ENCODE measurements at places on chromosomes 5 and 9. TPM values are rescaled to one million over a fixed set of nuclear protein-coding genes. Genes with fewer than 3 reads are reported as not detected.

The C9orf72 gene
- 23.2 TPM for total RNA-seq

The FAM221B gene
- not detected for total RNA-seq

GRCh38 chr5:81469676-81470075, 75.7 kb upstream of the ACOT12 start:
- no peak for DNase-seq

- DNase-seq: no peak
Measured at GRCh38 chr5:68379275-68380036, 163.9 kb downstream of the PIK3R1 start.

DNA sequence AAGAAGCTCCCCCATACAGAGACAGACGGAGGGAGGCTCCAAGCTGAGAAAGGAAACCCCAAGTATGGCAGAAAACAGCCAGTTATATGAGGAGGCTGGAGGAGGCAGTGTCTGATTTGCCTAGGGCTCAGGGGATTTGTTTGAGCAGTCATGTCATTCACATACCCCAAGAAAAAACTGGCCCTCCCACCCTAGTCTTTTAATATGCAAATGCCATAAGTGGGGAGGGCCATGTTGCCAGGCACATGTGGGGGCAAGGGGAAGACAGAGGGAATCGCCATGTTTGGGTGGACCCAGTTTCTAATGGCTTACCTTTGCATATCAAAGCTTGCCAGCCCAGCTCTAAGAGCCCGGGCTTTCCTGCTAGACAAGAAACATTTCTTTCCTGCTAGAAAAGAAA, 1163.8 kb downstream of the TAF11L14 start:
- no peak for DNase-seq
